HFF-Myc (cell line): ENCODE measurements at places on chromosomes 16 and 17.

GRCh38 chr16:66387817-66388332, 21.4 kb downstream of the CDH5 start:
- no peak for DNase-seq

DNA sequence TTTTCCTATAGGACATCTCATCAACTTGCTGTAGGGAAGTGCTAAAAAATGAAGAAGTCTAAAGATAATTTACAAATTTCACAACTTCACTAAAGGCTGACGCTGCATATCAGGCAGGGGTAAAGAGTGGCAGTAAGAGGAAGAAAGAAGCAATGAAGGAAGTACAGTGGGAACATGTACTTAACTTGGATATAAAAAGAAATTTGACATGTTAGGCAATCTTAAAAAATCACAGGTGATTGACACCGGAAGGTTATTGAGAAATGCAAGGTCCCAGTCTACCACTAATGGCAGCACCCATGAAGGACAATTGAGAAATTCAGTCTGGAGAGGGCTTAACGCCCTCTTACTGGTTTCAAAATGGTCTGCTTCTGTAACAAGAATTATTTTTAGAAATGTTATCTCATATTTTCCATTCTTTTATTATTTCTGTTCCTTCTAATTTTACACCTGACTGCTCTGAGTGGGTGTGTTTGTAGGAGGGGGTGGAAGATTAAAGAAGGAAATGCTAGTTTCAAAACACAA, 358.1 kb downstream of the KCNJ2 start:
- no peak for DNase-seq

GRCh38 chr16:58148526-58148925, 19.3 kb upstream of the CFAP20 start:
- no peak for DNase-seq

DNA sequence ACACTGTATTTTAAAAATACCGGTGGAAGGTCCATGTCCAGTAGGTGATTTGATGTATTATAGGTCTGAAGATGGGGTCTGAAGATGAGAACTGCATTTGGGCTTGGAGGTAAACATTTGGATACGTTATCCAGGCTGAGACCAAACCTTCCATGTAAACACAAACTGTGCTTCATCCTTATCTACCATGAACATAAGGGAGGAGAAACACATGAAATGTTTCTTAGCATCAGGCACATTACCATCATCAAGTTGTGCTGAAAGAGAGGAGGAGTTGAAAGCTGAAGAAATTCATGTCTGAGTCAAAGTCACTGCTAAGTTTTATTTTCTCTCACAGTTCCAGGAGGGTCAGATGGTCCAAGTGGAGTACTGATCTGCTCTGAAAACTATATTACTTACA, 11.4 kb downstream of the SF3B3 start:
- DNase-seq: no peak

DNA sequence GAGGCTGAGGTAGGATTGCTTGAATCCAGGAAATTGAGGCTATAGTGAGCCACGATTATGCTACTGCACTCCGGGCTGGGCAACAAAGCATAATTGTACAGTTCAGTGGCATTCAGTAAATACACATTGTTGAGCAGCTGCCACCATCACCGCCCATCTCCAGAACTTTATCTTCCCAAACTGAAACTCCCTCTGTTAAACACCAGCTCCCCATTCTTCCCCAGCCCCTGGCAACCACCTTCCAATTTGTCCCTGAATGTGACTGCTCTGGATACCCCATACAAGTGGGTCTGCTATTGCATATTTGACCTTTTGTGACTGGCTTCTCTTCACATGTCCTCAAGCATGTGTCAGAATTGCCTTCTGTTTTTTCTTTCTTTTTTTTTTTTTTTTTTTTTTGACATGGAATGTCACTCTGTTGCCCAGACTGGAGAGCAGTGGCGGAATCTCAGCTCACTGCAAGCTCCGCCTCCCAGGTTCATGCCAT, 2.9 kb downstream of the RPL38 start:
- no peak for DNase-seq

DNA sequence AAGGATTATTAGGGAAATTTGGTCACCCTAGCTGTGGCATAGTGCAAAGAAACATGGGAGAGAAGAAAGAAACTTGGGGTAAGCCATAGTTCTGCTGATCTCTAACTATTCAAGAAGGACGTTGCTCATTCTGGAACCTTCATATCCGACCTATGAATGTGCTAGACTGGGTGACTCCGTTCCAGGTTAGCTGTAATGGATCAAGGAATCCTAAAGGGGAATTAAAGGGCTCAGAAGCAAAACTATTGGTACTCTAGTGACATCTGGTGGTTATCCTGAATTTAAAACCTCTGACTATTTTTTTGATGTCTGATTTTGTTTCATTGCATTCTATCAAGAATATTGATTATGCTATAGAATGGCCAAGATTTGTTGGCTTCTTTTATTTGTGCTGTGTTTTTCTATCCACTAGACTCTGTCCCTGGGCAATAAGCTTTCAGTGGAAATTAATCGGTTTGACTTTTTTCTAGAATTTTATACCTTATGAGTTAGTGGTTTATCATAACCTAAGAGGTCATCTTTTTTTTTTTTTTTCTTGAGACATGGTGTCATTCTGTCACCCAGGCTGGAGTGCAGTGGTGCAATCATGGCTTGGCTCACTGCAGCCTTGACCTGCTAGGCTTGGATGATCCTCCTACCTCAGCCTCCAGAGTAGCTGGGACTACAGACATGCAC, 19.5 kb downstream of the PCTP start:
- no peak for DNase-seq

GRCh38 chr17:63446753-63447470, 806 bp upstream of the CYB561 start:
- DNase-seq: no peak

GRCh38 chr17:17365476-17366110, 62.4 kb downstream of the NT5M start:
- DNase-seq: no peak

DNA sequence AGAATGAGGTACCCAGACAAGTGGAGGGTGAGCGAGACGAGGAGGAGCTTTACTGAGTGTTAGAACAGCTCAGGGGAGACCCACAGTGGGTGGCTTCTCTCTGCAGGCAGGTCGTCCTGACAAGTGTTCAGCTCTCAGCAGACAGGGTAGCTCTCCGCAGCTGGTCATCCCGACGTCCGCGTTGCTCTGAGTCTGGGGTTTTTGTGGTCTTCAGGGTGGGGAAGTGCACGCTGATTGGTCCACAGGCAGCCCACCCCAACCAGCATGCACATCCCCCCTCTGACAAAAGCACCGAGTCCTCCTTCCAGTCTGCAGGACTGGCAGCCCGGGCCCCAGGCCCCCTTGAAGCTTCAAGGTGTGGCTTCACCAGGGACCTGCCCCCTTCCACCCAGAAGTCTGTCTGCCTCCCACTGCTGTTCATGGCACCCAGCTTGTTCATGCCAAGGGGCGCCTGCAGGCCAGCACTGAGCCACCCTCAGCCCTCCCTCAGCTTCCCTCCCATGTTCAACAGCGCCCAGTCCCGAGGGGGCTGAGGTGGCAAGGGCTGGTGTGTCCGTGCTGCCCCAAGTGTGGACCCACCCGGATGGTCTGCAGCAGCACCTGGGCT, 19.9 kb upstream of the WDR45B start:
- DNase-seq: no peak

DNA sequence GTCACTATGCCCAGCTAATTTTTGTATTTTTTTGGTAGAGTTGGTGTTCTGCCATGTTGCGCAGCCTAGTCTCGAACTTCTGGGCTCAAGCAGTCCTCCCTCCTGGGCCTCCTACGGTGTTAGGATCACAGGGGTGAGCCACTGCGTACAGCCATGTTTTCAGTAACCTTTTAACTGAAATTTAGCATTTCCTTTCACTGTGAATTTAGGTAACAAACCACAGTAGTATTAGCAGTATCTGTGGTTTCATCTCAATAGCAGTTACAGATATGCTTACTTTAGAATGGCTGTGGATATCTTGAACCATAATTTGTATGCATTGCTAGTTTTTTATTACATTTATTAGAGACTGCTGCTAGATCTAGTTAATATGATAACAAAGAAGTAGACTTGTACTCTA, 4.3 kb upstream of the RANGRF start:
- DNase-seq: no peak

DNA sequence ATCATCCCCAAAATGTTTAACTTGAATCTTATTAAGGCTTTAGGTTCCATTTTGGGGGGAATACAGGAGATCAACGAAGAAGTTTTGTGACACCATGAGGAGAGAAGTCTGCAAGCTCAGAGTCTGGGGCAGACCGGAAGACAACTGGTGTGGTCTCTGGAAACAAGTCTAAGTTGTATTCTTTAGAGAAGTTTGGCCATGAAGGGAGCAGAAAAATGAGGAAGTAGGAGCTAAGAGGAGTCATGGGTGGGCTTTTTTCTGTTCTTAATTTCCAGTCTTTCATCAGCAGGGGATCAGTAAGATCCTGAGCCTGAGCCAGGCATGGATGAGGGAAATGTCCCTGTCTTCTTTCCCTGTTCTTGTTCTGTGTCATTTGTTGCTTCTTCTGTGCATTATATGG, 35.8 kb upstream of the NF1 start:
- no peak for DNase-seq

GRCh38 chr17:16085066-16085699, 85.6 kb downstream of the TTC19 start:
- DNase-seq: peak; percentile 56

- no peak for DNase-seq
Observed at GRCh38 chr16:50692999-50693781, at the start of gene NOD2. NOD2 (plus strand) TSS chr16:50693606; CDS start chr16:50699496, 5,890 bp downstream.

DNA sequence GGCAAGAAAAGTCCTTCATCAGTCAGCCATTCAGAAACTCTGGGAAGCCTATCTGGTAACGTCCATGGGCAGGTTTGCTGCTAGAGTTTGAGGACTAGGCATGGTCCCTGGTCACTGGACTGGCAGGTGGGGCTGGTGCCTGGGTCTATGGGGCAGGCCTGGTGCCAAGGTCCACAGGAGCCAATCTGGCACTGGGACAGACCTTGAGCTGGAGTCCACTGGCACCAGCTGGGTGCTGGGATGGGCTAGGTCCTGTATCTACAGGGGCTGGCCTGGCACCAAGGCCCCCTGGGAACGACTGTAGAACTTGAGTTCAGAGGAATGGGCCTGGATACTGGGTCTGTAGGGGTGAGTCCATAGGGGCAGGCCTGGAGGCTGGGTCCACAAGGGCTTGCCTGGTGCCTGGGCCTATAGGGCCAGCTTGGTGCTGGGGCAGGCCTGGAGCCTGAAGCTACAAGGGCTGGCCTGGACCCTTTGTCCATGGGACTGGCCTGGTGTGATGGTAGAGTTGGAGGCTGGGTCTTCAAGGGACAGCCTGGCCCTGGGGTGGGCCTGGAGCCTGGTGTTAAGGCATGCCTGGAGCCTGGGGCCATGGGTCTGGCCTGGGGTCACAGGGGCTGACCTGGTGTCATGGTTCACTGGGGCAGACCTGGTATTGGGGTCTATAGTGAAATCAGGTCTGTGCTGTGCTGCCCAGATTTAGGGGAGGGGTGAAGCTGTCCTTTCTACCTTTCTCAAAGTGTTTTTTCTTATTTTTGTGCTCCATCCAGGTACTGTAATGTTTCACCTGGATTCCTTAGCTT, 30.5 kb upstream of the NKD1 start:
- DNase-seq: no peak

DNA sequence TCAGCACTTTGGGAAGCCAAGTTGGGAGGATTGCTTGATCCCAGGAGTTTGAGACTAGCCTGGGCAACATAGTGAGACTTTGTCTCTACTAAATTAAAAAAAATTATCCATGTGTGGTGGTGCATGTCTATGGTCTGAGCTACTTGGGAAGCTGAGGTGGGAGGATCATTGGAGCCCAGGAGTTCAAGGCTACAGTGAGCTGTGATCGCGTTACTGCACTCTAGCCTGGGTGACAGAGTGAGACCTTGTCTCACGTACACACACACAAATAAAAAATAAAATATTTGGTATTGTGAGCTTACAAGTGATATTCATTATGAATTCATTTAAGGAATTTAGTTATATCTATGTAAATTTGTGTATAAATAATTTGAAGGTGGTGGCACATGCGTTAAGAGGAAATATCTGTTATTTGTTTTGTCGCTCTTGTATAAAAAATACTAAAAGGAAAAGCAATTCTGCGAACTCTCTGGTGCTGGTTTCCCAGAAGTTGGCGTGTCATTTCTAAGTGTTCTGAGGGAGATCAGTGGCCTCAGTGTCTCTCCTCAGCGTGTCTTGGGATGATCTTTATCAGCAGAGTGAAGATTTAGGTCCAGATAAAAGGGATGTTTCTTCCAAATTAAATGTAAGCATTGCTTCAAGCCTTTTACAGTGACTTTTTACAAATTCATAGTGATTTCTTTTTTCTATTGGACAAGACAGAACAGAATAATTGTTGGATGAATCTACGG, 187.6 kb downstream of the FTO start:
- DNase-seq: no peak

DNA sequence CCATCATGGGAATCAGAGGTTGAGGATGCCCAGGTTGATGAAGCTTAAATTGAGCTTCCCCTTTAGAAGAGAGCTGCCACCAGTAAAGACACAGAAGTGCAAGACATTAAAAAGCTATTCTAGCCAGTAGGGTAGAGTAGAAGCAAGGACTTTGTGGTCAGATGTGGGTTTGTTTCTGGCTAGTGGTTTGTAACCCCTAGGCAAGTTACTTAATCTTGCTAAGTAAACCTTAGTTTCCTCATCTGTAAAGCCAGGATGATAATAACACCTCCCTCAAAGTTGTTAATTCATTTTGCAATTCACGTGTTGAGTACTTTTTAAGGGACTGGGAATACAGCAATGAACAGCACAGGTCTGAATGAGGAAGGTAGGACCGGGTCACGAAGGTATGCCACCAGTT, 3.6 kb downstream of the SNTB2 start:
- no peak for DNase-seq

GRCh38 chr16:27221576-27222248, 18.4 kb downstream of the KDM8 start:
- DNase-seq: no peak

DNA sequence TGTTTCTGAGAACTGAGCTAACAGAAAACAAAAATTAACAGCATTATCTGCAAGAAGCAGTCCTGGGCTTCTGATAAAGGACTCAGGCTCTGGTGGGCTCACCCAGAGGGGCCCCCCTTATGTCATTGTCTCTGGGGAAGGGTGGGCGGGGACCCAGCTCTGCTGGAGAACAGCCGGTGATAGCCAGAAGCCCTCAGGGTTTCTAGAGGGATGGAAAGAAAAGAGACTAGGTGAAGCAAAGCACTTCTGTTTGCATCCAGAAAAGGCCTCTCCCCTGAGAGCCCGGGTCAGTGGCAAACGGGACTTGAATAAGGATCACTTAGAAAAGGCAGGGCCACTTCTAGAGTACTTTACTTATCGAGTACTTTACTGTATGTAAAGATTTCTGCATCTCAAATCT, 7.0 kb upstream of the CDC42EP4 start:
- no peak for DNase-seq

DNA sequence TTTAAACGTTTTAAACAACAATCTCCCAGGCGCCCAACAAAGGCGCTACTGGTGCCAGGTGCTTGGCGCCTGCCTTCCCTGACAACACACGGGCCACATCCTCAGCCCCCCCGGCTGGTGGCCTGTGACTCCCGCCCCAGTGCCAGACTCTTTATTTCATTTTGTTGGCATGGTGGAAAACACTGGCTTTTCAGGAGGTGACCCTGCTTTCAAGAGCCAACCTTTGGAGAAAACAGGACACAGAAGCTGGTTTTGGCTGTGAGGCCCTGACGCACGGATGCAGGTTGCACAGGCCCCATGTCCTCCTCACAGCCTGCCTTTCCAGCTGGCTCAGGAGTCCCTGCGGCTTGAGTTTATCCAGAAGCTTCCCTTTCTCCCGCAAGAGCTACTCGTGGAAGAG, 100.0 kb downstream of the METRNL start:
- no peak for DNase-seq
